CMK (cell line): ENCODE measurements at places on chromosomes 7 and 10.

- DNase-seq, result no peak
These were observed 17.2 kb downstream of the HERPUD2 start for GRCh38 chr7:35677582-35678356.

- no peak for DNase-seq
These were observed 37.4 kb upstream of the CALD1 start for GRCh38 chr7:134741907-134742635.

- DNase-seq, result no peak
These were observed 100.8 kb downstream of the C10orf90 start for GRCh38 chr10:126569513-126570244.

GRCh38 chr7:126535176-126535575 lies 717.6 kb downstream of the GRM8 start:
- no peak for DNase-seq

DNA sequence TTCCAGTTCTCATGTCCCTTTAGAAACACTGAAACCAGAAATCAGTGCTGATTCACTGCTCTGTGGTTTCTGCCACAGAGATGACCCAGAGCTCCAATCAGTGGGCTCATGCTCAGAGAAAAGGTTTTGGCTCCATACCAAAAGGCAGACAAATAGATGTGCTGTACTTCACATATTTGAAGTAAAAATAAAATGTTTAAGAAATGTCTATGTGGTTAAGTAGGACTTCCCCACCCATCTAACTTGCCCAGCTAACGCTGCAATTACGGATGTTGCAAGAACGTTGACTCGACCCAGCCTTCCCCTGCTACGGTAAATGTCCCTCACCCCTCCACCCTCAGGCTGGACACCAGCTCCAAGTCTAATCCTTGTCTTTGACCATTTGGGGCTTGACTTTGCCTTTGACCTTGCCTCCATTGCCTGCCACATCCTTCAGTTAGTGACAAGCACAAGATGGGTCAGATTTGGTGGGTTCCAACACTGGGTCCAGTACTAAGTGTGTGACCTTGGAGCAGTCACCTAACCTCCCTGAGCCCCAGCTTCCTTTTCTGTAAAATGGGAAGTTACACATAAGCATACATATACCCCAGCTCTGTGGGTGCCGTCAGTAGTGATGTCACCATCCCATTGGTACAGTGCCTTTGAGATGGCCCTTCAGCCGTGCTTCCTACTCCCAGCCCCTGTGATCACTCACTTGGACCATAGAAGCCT lies 95.8 kb downstream of the CHST15 start:
- DNase-seq, result no peak

GRCh38 chr10:14625765-14626525 lies 148.8 kb downstream of the FAM107B start:
- no peak for DNase-seq

- DNase-seq, result no peak
These were observed 4.9 kb upstream of the SH2B2 start for GRCh38 chr7:102281785-102282184.

- DNase-seq, result no peak
These were observed 233.1 kb upstream of the TCF7L2 start for GRCh38 chr10:112716924-112717413.

DNA sequence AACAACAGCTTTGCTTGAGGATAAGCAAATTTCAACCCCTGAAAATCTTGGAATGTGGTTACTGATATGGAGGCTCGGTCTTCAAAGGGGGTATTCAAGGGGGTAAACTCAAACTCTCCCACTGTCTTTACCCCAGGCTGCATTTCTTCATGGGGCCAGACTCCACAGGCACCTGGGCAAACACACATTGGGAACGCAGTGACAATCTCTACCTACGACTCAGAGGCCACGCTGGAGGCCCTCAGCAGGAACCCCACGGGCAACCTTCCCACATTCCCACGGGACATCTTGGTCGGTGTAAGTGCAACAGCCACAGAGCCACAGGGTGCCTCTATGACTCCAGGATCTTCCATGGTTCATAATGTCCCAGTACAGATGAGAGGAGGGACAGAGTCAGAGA lies 2.2 kb upstream of the INSIG1 start:
- no peak for DNase-seq

DNA sequence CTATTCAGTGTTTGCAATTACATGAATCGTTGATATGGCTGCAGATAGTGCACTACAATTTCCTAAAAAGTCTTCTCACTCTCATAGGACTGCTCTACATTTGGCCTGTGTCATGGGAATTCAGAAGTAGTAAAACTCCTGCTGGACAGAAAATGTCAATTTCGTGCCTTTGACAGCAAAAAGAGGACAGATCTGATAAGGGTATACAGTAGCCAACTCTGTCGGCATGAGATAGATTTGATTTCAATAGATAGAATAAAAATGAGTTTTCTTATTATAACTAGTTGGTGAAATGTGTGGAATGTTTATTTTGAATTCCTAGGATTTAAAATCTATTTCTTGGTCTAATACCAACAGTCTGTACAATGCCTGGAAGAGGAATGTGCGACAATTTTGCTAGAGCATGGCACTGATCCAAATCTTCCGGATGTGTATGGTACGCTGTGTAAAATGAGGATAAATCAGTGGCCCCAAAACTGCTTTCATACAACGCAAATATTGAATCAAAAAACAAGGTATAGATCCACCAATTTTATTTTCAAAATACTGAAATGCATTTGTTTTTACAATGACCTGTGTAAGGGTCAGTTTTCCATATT lies 133.5 kb upstream of the CDK13 start:
- no peak for DNase-seq

- DNase-seq, result no peak
These were observed 2.3 kb downstream of the IGF2BP3 start for GRCh38 chr7:23467806-23468525.

GRCh38 chr7:25454562-25455041 lies 226.3 kb upstream of the NPVF start:
- no peak for DNase-seq

GRCh38 chr7:110356438-110356837 lies 734.5 kb upstream of the LRRN3 start:
- no peak for DNase-seq
